WTC11 (cell line): ENCODE measurements at places on chromosomes 7 and 10.

DNA sequence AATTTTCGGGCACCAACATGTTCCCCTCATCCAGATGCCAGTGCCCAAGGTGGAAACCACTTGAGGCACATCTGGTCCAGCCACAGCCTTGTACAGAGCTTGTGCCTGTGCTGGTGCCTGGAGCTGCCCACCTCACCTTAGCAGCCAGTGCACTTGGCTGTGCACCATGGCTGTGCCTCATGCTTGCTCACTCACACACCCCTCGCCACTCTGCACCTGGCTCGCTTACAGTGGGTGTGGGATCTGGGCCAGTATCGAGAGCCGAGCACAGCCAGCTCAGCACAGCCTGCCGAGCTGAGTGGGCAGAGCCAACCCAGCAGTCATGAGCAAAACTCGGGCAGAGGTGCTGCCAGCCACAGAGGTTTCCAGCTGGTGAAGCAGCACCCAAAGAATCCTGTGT lies 139.9 kb upstream of the NUPR2 start:
- no peak for DNase-seq
- H3K4me1 ChIP-seq = no peaks in the 10 kb centered on the region
- H3K27ac ChIP-seq = no peak overlapping the region
- H3K36me3 ChIP-seq = peaks cover 71% of the 10 kb centered on the region
- peaks cover 10% of the 10 kb centered on the region for H3K27me3 ChIP-seq

GRCh38 chr10:62843600-62843999 lies 27.4 kb upstream of the EGR2 start:
- no peaks in the 10 kb centered on the region for H3K36me3 ChIP-seq
- no peaks in the 10 kb centered on the region for H3K27me3 ChIP-seq
- no peaks in the 10 kb centered on the region for H3K4me1 ChIP-seq
- no peak for DNase-seq

GRCh38 chr7:6252341-6252746 lies 20.1 kb downstream of the CYTH3 start:
- H3K4me3 ChIP-seq = no peak overlapping the region
- H3K36me3 ChIP-seq = no peaks in the 10 kb centered on the region
- no peak for DNase-seq
- no peaks in the 10 kb centered on the region for H3K27me3 ChIP-seq
- no peak overlapping the region for H3K27ac ChIP-seq

GRCh38 chr10:21387868-21388267 lies 137.6 kb downstream of the SKIDA1 start:
- peaks cover 55% of the 10 kb centered on the region for H3K4me1 ChIP-seq
- H3K36me3 ChIP-seq = no peaks in the 10 kb centered on the region; the same call in 1 of the 2 replicates
- H3K27ac ChIP-seq = peak overlapping the region; percentile 88
- no peaks in the 10 kb centered on the region for H3K27me3 ChIP-seq
- no peak overlapping the region for H3K4me3 ChIP-seq

DNA sequence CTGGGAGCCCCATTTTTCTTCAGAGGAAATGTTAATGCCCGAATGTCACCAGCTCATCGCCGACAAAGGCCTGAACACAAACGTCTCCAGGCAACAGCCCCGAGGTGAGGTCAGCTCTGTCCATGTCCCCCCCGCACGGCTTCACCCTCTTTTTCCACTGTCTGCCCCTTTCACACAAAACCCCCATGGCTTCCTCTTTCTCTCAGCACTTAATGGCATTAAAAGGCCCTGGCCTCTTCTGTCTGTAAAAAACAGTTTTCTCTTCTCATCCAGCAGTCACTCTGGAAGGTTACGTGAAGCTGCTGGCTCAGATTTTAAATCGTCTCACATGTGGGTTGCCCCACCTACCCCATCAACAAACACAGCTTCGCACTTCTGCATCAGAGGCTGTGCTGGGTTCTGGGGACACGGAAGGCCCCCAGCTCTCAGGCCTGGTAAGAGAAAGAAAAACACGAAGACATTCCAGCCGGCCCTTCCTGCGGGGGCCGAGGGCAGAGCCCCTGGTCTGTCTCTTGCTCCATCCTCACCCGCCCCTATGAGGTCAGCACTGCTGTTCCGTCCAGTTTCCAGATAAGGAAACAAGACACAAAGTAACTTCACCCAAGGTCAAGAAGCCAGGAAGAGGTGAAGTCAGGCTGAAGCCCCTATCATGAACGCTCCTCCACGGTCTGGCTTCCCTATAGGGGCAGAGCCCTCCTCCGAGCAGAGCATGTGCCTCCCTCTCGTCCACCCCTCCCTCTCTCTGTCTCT lies 91.1 kb upstream of the PDGFA start:
- H3K36me3 ChIP-seq = no peaks in the 10 kb centered on the region; the same call in 1 of the 2 replicates
- no peak for DNase-seq
- no peaks in the 10 kb centered on the region for H3K27me3 ChIP-seq
- H3K27ac ChIP-seq = peak overlapping the region; percentile 93

DNA sequence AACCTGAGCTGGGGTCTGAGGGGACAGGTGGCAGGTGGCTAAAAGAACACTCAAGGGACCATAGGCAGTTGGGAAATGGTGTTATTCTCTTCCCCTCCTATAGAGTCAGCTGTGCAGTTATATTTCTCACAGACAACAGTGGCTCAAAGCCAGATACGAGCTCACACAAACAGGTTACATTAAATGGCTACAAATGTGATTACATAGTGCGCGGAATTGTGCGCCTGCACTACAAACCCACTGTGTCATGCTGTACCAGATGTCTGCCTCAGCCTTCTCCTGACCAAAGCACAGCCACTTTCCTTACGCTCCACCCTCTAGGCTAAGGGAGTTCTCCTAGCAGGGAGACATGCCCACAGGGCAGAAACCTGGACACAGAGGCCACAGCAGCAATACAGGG lies 387.2 kb downstream of the CNTNAP2 start:
- H3K27me3 ChIP-seq = no peaks in the 10 kb centered on the region
- H3K4me1 ChIP-seq = no peaks in the 10 kb centered on the region
- peaks cover 12% of the 10 kb centered on the region; the same call in 1 of the 2 replicates for H3K36me3 ChIP-seq
- no peak for DNase-seq
- H3K27ac ChIP-seq = no peak overlapping the region
- H3K4me3 ChIP-seq = no peak overlapping the region

GRCh38 chr10:103193820-103194529 lies 903 bp upstream of the NT5C2 start:
- peaks cover 52% of the 10 kb centered on the region for H3K4me1 ChIP-seq
- peak overlapping the region; percentile 82 for H3K4me3 ChIP-seq
- peaks cover 13% of the 10 kb centered on the region for H3K27me3 ChIP-seq
- 0 out of 2 replicates have a peak, but pooled peaks cover 3% of the 10 kb centered on the region for H3K36me3 ChIP-seq

- no peaks in the 10 kb centered on the region for H3K36me3 ChIP-seq
- no peaks in the 10 kb centered on the region for H3K27me3 ChIP-seq
- H3K4me1 ChIP-seq = peaks cover 70% of the 10 kb centered on the region
- peak; percentile 48 for DNase-seq
- peak overlapping the region; percentile 88 for H3K27ac ChIP-seq
Observed at GRCh38 chr10:71268247-71268691, 50.8 kb upstream of the SLC29A3 start.

DNA sequence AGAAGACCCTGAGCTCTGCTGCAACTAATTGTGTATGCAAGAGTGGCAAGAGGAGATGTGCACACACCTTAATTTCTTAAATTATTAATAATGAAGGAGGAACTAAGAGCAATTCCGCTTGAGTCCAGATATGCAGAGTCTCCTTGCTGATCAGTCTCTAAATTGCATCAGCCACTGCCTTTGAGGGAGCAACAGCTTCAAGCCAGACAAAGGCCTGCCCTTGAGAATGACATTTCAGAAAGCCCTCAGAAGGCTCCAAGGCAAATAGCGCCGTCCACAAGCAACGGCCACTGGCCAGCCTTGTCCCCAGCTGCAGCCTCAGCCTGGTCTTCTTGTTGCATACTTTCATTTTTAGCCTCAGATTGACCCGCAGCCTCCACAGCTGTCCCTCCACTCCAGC lies 110.6 kb upstream of the RNF32 start:
- no peak overlapping the region for H3K27ac ChIP-seq
- no peak overlapping the region for H3K4me3 ChIP-seq
- DNase-seq = no peak

- no peak overlapping the region for H3K4me3 ChIP-seq
- no peaks in the 10 kb centered on the region for H3K27me3 ChIP-seq
- DNase-seq = no peak
Observed at GRCh38 chr10:111953949-111954348, 229.6 kb downstream of the GPAM start.

GRCh38 chr10:102422545-102423129 lies 2.0 kb downstream of the FBXL15 start:
- H3K27me3 ChIP-seq = peaks cover 8% of the 10 kb centered on the region
- H3K4me1 ChIP-seq = peaks cover 16% of the 10 kb centered on the region
- peak; percentile 85 for DNase-seq
- H3K36me3 ChIP-seq = peaks cover 9% of the 10 kb centered on the region; the same call in 1 of the 2 replicates

DNA sequence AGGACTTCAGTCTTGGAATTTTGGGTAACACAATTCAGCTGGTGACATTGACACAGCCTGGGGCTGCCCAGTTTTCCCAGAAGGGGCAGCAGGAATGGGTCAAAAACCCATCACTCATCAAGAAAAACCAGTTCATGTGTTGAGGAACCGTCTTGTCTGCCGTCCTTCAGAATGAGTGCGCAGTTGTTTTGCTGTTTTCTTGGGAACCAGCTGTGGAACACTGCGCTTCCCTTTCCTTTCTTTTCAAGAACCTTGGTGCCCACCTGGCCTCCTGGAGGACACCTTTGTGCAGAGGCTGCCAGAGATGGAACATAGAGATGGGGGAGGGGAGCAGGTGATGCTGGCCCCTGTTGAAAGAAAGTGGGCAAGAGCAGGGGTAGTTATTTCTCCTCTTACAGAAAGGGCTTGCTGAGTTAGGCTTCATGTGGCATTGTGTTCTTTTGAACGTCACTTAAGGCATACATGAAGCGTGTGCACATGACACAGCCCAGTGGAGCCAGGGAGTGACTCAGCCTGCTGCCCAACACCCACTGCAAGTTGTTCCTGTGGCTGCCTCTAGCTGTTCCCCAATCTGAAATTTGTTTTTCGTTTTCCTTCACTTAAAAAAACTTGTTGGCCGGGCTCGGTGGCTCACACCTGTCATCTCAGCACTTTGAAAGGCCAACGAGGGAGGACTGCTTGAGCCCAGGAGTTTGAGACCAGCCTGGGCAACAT lies 87.4 kb upstream of the TNS3 start:
- no peak overlapping the region for H3K4me3 ChIP-seq
- H3K27me3 ChIP-seq = no peaks in the 10 kb centered on the region; the same call in 1 of the 2 replicates
- H3K4me1 ChIP-seq = peaks cover 36% of the 10 kb centered on the region
- H3K36me3 ChIP-seq = no peaks in the 10 kb centered on the region
- H3K27ac ChIP-seq = no peak overlapping the region

DNA sequence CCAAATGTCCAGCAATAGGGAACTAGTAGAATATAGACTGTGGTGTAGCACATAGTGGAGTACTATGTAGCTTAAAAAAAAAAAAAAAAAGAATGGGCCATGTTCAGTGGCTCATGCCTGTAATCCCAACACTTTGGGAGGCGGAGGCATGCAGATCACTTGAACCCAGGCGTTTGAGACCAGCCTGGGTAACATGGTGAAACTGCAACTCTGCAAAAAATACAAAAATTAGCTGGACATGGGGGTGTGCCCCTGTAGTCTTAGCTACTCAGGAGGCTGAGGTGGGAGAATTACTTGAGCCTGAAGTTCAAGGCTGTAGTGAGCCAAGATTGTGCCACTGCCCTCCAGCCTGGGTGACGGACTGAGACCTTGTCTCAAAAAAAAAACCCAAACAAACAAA lies 64.4 kb downstream of the CHN2 start:
- no peak overlapping the region for H3K4me3 ChIP-seq
- no peak overlapping the region for H3K27ac ChIP-seq
- DNase-seq = no peak
- H3K4me1 ChIP-seq = peaks cover 5% of the 10 kb centered on the region

DNA sequence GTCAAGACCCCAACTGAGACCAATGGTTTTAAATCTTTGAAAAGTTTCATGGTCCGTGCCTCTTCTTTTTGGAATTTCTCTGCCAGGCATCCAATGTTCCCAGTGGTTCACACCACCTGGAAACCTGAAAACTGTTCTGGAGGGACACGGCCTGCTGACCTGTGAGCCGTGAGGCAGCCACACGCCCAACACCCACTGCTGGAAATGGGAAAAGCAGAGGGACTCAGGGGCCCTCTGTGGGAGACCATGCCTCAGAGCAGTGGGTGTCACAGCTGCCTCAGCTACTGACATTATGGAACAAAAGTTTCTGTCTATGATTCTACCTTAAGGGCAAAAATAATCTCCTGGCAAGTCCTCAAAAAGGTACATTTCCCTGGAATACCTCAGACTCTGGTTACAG lies 70.4 kb upstream of the VIPR2 start:
- H3K36me3 ChIP-seq = no peaks in the 10 kb centered on the region
- H3K4me1 ChIP-seq = peaks cover 26% of the 10 kb centered on the region
- H3K27ac ChIP-seq = no peak overlapping the region
- no peak overlapping the region for H3K4me3 ChIP-seq

GRCh38 chr10:6328699-6329423 lies 126.1 kb downstream of the PFKFB3 start:
- H3K4me3 ChIP-seq = no peak overlapping the region
- H3K27me3 ChIP-seq = peaks cover 6% of the 10 kb centered on the region; the same call in 1 of the 2 replicates
- no peaks in the 10 kb centered on the region for H3K4me1 ChIP-seq
- H3K36me3 ChIP-seq = peaks cover 24% of the 10 kb centered on the region

DNA sequence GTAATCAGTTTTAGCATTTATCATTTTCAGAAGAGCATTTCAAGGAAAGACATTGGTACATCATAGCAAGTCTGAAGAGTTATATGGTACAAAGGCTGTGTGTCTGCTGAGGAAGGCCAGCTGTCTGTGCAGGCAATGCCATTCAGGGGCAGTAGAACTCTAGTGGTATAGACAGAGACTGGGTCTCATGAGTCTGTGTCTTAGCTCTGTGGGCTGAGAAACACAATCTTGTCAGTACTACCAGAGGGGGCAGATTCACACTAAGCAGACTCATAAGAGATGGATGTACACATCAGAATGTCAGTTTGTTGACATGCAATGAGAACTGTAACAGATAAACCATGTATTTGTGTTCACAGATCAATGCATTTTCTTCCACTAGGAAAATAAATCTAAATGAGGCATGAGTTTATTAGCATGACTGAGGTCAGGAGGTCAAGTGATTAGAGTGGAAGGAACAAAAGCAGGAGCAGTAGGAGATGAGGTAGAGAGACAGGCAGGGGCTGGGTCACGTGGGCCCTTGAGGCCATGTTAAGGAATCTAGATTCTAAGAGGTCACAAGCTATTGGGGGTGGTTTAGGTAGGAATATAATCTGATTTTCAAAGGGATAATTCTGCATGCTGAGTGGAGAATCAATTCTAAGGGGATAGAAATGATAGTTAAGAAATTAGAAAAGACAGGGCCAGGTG lies 7.5 kb upstream of the GGCT start:
- no peak for DNase-seq
- H3K4me3 ChIP-seq = no peak overlapping the region
- peaks cover 7% of the 10 kb centered on the region for H3K4me1 ChIP-seq
- no peak overlapping the region for H3K27ac ChIP-seq
- peaks cover 5% of the 10 kb centered on the region for H3K27me3 ChIP-seq

DNA sequence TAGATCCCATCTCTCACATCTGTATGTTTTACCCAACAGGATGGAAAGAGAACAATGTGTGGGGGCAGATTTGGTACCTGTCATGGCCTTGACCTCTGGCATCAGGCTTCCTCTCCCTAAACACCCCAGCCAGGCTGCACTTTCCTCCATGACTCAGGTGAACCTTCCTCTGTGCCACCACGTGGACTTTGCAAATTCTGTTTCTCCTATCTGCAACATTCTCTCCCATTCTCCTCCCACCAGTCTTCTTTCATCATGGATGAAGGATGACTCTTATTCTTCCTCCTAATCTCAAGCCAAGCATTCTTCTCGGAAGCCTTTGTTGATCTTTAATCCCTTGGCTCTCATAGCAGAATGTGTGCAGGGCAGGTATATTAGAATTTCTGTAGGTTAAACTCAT lies 355.4 kb downstream of the KCNMA1 start:
- no peak overlapping the region for H3K4me3 ChIP-seq
- peaks cover 19% of the 10 kb centered on the region for H3K4me1 ChIP-seq
- H3K36me3 ChIP-seq = no peaks in the 10 kb centered on the region
- DNase-seq = no peak
